ENCODE measurements at places on chromosomes 5 and 9.

DNA sequence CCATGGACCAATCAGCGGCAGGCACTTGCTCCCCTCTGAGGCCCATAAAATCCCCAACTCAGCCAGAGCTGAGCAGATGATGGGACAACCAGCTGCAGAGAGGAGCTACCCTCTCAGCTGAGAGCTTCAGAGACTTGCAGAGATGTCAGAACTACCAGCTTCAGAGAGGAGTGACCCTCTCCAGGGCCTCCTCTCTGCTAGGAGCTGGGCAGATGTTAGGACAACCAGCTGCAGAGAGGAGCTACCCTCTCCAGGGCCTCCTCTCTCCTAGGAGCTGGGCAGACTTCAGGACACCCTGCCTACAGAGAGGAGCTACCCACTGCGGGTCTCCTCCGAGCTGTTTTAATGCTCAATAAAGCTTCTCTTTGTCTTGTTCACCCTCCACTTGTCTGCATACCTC, 3.0 kb upstream of the AUH start:
- DNase-seq, result no peak

- DNase-seq, result no peak
Observed at GRCh38 chr9:21906881-21907280, 87.3 kb downstream of the CDKN2A start.

GRCh38 chr9:111037708-111038330, 451 bp downstream of the LPAR1 start:
- DNase-seq, result no peak

DNA sequence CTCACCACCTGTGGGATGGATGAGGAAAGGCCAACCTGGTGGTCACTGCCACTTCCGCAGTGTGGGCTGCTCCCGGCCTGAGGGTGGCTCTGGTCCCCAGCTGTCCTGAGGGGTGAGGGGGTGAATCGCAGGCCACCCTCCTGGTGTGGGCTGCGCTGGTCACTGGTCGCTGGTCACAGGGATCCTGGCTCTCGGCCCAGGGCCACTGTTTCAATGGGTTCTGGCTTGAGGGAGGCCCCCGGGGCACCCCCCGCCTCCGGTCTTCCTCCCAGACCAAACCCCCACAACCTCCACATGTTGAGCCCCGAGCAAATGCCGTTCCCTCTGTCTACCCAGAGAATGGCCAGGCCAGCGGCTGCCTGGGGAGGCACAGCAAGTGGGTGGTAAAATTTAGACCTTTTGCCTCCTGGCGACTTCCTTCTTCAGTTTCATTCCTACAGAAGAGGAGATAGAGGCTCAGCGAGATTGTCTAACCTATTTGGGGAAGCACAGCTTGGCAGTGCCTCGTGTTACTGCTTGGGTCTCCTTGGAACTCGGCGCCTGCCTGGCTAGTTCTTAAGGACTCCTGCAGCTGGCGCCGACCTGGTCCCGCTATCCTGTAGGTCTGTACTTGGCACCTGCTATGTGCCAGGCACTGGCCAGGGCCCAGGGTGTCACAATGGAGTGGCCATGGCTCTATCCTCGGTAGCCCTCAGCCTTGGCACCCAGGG, 48.2 kb downstream of the RXRA start:
- DNase-seq, result no peak

GRCh38 chr9:91802391-91802790, 147.6 kb downstream of the ROR2 start:
- no peak for DNase-seq

DNA sequence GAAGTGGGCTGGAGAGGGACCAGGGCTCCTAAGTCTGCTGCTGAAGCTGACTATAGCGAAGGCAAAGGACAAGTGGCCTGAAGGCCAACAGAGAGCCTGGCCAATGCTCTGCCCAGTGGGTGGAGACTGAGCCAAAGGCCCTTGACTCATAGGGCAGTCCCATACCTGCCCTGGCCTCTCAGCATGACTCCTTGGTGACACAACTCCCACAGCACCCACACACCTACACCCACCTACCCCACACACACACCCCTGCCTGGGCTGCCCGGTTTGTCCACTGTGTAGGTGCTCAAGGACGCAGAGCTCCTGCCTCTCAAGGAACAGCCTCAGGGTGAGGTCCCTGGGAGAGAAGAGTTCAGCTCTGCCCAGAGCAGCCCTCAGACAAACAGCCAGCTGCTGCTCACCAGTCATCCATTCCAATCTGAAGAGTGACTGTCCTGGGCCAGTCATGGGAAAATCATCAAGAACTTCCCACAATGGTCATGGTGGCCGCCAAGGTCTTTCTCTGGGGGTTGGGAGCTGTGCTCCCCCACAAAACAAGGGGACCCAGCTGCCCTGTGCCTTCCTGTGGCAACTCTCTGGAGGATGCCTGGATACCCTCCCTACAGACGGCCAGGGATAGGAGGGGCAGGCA, 5.0 kb downstream of the TNIP1 start:
- no peak for DNase-seq

DNA sequence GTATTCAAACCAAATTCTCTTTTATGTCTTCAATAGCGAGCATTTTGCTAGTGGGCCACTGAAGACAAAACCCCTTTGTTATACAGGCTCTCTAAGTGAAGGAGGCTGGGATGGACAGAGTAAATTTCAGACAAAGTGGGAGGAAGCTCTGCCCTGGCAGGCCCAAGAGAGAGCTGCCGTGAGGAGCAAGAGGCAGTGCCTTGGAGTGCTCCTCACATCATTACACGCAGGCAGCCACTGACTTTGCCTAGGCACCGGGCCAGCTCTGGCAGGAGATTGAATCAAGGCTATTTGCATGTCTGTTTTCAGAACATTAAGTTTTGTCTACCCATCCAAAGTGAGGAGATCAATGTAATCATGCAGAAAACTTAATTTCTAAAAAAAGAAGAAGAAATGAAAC, 167.7 kb downstream of the CCDC192 start:
- no peak for DNase-seq

DNA sequence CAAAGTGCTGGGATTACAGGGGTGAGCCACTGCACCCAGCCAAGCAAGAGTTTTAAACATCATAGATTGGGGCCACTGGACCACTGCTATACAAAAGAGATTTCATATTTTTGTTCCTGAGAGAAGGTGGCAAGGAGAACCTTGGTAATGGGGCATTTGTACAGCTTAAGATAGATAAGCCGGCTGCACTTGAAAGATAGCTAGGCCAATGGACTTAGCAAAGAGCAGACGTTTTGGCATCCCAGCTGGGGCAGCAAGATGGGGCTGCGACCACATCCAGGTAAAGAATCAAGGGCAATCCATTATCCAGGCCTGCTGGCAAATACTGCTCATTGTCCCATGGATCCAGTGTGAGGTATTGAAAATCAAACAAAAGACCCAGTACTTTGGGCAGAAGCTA, 3.9 kb upstream of the ISCA1 start:
- DNase-seq, result no peak

DNA sequence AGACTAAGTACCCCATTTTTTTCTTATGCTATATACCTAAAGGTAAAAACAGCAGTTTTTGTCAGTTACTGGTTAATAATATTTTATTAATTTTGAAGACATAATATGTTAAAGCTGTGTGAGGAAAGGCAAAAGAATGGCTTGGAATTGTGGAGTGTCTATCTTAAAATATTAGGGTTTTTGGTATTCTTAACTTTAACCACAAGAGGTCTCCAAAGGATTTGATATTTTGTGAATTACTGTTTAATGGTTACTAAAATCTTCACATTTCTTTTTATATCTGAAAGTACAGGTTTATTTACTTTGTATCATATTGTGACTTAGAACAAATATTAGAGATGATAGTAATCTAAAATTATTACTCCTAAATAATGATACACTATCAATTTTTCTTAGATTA, 32.0 kb upstream of the DHFR start:
- DNase-seq, result peak; percentile 25

GRCh38 chr5:157801-158200, 33.5 kb upstream of the LRRC14B start:
- no peak for DNase-seq

DNA sequence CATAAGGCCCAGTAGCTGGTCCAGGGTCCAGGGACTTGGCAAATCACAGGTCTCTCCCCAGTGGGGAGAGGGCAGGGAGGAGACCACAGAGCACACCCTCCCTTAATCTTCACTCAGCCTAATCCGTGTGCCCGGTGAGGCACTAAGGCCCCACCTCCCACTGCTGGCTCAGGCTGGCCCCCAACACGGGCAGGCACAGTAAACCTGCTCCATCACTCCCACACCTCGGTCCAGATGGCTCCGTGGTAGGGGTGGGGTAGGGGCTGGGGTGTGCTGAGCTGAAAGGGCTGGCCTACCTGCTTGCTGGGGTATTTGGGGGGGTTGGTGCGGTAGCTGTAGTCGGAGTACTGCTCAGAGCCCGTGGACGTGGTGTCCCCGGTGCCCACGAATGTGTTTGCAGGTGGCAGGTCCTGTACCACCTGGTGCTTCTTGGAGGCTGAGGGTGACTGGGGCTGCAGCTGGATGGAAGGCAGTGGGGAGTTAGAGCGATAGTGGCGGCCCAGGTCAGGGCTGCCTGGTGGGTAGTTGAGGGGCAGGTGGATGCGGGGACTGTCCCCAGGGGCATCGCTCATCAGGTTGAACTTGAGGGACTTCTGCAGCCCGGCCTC, 15.2 kb downstream of the PCDH1 start:
- no peak for DNase-seq

GRCh38 chr9:123622711-123623241, 266.8 kb downstream of the CRB2 start:
- no peak for DNase-seq

Data from CD4-positive, alpha-beta T cell treated with Interleukin-15 for 4 hours (primary cell).